ENCODE measurements at places on chromosomes 2 and 18.

GRCh38 chr2:158890296-158890905, 78.0 kb upstream of the TANC1 start:
- no peak for DNase-seq

DNA sequence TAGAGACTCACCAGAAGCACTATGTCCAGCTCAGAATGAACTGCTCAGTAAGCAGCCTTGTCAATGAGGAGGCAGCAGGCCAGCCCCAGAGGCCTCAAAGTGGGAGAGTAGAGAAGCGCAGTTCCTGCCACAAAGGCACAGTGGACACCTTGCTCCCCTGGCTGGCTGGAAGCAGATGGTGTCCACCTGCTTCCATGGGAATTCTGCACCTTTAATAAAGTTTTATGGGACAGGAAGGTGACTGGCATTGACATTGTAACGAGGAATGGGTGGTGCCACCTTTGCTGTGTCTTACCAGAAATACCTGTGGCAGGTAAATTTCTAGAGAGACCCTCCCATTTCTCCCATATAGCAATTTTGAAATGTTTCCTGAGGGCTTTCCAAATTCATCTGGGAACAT, 6.7 kb upstream of the IL1B start:
- DNase-seq, result no peak

DNA sequence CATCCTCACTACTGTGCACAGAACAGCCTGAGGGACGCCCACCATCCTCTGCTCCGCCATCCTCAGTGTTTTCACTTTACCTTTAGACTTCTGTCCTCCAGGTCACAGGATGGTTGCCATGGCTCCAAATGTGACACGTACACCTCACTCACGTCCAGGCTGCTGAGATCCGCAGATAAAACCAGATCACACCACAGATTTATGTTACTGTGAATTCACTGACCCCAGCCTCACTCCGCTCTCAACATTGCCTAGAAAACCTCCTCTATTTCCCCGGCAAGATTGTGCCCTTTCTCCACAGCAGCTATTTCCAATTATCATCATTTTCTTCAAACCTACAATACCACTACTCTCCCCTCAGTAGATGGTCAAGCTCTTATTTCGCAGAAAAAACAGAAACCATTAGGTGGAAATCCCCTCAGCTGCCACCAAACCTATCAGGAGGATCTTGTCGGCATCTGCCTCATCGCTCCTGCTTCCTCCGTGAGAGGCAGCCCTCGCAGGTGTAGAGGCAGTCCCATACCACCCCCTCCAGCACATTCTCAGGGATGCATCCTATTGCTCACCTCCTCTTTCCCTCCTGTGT, 49.8 kb upstream of the SLC1A4 start:
- DNase-seq, result no peak

DNA sequence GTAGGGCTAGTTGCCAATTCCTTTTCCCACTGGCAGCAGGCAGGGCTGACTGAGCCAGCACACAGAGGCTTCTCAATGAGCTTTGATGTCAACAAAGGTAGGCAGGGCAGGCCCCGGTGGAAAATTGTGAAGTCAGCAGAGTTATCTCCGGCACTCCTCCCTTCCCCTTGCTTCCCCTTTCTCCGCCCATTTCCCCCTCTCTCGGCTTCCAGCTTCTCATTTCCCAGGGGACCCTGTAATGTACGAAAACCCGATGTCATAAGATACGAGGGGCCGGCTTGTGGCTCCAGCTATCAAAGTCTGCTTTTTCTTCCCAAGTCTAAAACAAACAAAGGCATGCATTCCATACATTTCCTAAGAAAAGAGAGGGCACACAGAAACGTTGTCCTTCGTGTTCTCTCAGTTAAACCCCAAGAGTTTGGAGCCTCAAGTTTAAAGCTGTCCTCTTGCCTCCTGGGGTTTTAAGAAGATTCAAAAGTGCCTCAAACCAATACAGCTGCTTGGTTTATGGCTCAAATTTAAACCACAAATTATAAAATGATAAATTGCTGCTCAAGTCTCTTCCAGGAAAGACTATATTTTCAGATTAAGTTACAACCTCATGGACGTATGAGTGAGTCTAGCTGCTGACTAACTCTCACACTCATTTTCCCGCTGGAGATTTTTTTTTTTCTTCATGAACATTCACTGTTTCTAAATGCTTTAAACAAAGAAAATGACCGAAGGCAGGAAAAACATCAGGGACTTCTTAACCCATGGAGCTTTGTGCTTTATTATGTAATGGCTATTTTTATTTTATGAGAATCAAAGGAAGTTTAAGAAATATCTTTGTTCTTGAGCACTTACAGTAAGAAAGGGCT, 27.2 kb upstream of the EML4 start:
- DNase-seq, result no peak

- no peak for DNase-seq
Measured at GRCh38 chr18:75742516-75742915, 315.0 kb upstream of the SMIM21 start.

GRCh38 chr2:119823734-119824334, 64.1 kb downstream of the PTPN4 start:
- DNase-seq, result no peak

GRCh38 chr2:236536727-236537398, 32.8 kb upstream of the ACKR3 start:
- DNase-seq, result no peak

DNA sequence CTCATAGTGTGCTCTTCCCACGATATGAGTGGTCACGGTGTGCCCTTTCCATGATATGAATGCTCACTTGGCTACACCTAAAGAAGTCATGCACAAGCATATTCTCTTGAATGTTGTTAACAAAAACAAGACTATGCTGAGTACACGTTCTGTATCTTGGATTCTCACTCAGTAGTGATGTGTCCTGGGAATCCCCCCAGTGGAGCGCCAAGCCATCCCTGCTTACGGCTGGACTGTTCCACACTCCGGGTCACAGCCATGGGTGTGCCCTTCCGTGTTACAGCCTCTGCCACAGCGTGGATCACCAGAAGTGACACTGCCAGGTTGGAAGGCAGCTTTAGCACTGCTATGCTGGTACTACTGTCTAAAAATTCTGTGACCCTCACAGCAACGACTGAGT, 59.1 kb downstream of the TPO start:
- no peak for DNase-seq

- no peak for DNase-seq
Measured at GRCh38 chr2:227509076-227509475, 37.1 kb downstream of the AGFG1 start.

DNA sequence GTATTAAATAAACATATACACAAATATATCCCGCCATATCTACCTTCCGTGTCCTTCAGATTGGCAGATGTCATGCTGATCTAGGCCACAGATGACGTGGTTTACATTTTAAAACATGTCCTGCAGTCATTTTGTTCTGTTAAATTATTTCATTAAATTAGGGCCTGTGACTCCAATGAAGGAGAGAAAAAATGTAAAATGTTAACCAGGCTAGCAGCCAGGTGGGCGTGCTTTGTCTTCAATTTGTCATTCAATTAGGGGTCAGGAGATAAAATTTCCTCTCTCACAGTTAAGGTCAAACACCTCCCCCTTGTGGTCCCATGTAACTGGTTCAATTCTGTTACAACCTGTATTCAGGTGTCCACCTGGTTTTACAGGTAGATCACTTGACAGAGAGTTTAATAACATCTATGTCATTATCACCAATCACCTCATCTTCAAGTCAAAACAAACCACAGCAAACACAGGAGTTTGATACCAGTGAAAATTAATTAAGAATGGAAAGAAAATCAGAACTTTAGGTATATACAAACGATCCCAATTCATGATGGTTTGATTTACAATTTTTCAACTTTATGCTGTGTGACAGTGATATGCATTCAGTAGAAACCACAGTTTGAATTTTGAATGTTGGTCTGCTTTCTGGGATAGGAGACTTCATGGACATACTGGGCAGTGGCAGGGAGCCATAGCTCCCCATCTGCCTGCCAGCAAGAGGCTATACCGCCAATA, 339.4 kb downstream of the CMPK2 start:
- DNase-seq, result no peak

DNA sequence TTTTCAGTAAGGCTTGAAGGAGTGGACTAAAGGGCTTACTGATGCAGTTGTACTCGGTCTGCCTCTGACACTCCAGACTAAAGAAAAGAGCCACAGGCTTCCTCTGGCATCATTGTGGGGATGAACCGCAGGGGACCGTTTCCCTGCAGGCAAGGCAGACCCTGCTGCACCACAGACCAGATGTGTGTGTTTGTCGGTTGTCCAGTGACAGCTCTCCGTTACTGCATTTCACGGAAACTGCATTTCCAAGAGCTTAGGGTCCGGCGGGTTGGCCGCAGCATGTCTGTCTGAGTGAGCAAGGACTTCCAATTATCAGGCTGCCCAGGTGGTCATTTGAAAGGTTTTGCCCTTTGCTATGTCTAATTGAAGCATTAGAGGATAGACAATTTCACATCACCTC, 98.1 kb downstream of the FAM210A start:
- DNase-seq, result no peak

GRCh38 chr2:229695961-229696360, 18.4 kb downstream of the DNER start:
- DNase-seq, result no peak

GRCh38 chr2:217160103-217160743, 300.4 kb upstream of the TNP1 start:
- no peak for DNase-seq

DNA sequence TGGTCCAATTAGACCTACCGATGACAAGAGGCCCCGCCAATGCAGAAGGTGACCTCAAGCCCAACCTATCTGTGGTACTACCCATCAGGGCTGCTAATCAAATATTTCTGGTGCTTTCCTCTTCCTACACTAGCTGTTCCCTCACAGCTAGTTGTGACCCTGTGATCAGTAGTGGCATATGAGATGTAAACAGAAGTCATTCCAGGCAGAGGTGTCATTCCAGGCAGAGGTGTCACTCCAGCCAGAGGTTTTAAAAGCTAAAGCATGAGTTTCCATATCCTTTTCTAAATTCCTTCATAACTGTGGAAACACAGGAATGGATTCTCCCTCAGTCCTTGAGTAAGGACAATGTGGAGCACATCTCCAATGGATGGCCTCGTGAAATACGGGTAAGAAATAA, 110.9 kb upstream of the DNAJC10 start:
- DNase-seq, result no peak

- no peak for DNase-seq
Measured at GRCh38 chr2:20473128-20473527, 26.3 kb downstream of the RHOB start.

- DNase-seq, result no peak
Measured at GRCh38 chr2:84807063-84807485, 73.8 kb downstream of the TRABD2A start.

DNA sequence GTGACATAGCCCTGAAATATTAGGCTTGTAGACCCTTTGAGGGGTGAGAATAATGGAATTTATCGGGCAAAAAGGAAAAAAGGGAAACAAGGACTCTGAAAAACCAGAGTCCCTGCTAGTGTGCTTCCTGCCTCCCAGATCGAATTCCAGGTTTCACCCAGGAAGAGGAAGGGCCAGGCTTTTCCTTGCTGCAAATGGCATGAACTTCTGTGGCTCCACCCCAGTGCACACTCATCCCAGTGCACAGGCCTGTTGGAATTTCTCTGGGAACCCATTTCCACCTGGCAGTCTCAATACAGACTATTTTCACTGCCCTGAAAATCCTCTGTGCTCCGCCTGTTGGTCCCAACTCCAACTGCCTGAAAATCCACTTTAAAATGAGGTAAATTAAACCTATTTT, 29.9 kb downstream of the C18orf54 start:
- DNase-seq, result no peak

- no peak for DNase-seq
Measured at GRCh38 chr2:178819147-178819875, 12.1 kb upstream of the TTN start.

- DNase-seq, result no peak
Measured at GRCh38 chr18:58847383-58848071, 17.1 kb upstream of the ZNF532 start.

GRCh38 chr2:60446413-60447267, 106.8 kb downstream of the BCL11A start:
- DNase-seq, result no peak

GRCh38 chr18:79356435-79356834, 39.3 kb upstream of the NFATC1 start:
- DNase-seq, result no peak

All from activated CD4-positive, CD25-positive, alpha-beta regulatory T cell treated with anti-CD3 and anti-CD28 coated beads, Interleukin-2, amount 50 U/mL, for 16 hours (primary cell).